DND-41 (cell line): ENCODE measurements at places on chromosomes 16 and 17.

- DNase-seq = peak; percentile 46
These were observed 19.7 kb upstream of the RCVRN start for GRCh38 chr17:9924735-9925191.

DNA sequence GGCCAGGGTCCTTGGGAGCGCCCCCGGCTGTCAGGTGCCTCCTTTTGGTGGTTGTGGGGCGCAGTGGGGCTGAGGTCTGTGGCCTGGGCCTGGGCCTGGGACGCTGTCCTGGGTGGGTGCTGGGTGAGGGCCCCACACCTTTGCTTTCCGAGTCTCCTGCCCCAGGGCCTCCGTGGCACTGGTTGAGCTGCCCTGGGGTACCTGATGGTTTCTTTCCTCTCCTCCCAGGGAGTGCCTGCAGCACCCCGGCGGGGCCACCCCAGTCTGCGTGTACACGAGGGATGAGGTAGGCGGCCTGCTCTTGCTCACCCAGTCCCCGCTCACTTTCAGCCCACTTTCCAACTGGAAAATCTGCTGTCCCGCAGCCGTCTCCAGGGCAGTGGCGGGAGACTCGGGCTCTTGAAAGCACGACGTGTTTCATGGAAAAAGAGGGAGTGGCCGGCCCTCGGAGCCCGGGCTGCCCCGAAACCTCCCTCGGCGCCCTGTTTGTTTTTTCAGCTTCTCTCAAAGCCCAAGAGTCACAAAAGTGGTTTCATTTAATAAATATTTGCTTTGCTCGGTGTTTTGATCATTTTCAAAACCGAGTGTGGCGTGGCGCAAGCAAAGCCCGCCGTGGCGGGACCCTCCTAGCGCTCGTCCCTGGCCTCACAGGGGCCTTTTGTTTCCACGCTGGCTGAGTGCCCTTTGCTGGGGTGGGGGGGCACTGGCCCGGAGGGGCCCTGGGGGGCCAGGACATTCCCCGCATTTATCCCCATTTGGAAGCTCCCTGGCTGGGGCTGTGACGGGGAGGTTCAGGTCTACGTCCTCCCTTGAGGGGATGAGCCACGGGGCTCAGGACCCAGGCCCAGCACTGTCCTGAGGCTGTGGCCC, 17.4 kb downstream of the ASPSCR1 start:
- DNase-seq = no peak

GRCh38 chr17:31856750-31857149, 2.3 kb downstream of the COPRS start:
- DNase-seq = no peak

- no peak for DNase-seq
These were observed 3.4 kb downstream of the DHX58 start for GRCh38 chr17:42109086-42109485.

- no peak for DNase-seq
These were observed 3.1 kb upstream of the BANP start for GRCh38 chr16:87948119-87948545.

GRCh38 chr17:57152967-57153528, 68.0 kb downstream of the AKAP1 start:
- DNase-seq = no peak

- no peak for DNase-seq
These were observed 11.3 kb upstream of the DCAF7 start for GRCh38 chr17:63538693-63539595.

- DNase-seq = peak; percentile 83
These were observed 655 bp downstream of the HIRIP3 start for GRCh38 chr16:29994600-29995323.

- no peak for DNase-seq
These were observed 67.8 kb downstream of the GP2 start for GRCh38 chr16:20259541-20259940.

- no peak for DNase-seq
These were observed 1254.5 kb upstream of the GOT2 start for GRCh38 chr16:59988591-59988990.

- DNase-seq = no peak
These were observed 56.3 kb downstream of the GAN start for GRCh38 chr16:81371106-81371505.

- no peak for DNase-seq
These were observed 231.0 kb downstream of the C16orf95 start for GRCh38 chr16:87086156-87086555.

- DNase-seq = peak; percentile 25
These were observed 16.2 kb downstream of the RPH3AL start for GRCh38 chr17:336110-337021.

DNA sequence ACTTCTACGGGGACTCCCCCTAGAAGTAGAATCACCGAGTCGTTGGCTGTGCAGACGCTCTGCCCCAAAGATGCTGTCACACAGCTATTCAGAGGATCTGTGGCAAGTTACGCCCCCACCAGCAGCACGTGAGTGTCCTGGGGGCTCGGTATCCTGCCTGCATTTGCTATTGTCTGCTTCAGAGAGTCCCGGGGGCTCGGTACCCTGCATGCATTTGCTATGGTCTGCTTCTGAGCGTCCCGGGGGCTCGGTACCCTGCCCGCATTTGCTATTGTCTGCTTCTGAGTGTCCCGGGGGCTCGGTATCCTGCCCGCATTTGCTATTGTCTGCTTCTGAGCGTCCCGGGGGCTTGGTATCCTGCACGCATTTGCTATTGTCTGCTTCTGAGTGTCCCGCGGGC, 23.8 kb upstream of the ZNF469 start:
- no peak for DNase-seq

GRCh38 chr17:43530288-43531081, 15.7 kb downstream of the ETV4 start:
- no peak for DNase-seq

DNA sequence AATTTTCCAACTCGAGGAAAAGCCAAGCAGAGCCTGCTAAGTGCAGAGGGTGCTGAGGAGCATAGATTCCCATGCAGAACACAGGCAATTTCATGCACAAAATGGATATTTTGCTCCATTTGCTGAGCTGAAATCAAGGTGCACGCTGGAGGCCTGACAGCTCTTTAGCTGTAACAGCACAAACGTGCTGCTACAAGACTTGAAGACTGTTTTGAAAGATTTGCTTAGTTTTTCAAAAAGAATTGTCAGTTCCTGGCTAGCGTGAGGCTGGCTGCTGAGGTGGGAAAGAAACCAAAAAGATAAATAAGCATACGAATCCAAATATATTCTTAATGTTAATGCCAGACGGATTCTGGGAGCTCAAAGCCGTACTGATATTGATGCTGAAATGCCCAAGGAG, 309.0 kb upstream of the MAF start:
- no peak for DNase-seq

DNA sequence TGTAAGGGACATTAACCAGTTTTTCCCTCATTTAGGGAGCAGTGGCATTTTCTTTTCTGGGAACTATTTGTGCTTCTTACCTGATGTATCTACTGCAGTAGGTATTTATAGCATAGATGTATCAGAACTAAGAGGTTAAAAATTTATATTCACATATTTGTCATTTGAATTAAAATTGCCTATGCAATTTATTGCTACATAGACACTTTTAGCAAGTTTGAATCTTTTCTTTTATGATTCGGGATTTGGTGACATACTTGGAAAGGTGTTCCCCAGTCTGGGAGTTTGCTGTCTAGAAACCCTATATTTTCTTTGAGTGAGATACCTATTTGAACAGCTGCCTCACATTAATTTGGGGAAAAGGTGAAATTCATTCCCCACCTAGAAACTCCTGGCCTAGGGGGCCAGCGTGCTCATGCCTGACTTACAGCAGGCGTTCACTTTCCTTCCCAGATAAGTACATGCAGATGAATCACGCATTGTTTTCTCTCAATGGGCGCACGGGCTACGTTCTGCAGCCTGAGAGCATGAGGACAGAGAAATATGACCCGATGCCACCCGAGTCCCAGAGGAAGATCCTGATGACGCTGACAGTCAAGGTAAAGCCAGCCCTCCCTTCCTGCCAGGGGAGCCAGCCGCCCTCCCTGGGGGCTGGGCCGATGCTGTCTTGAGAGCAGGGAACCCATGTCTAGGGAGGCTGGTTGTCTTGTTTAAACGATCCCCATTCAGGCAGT, 73.8 kb downstream of the SDR42E1 start:
- DNase-seq = no peak

DNA sequence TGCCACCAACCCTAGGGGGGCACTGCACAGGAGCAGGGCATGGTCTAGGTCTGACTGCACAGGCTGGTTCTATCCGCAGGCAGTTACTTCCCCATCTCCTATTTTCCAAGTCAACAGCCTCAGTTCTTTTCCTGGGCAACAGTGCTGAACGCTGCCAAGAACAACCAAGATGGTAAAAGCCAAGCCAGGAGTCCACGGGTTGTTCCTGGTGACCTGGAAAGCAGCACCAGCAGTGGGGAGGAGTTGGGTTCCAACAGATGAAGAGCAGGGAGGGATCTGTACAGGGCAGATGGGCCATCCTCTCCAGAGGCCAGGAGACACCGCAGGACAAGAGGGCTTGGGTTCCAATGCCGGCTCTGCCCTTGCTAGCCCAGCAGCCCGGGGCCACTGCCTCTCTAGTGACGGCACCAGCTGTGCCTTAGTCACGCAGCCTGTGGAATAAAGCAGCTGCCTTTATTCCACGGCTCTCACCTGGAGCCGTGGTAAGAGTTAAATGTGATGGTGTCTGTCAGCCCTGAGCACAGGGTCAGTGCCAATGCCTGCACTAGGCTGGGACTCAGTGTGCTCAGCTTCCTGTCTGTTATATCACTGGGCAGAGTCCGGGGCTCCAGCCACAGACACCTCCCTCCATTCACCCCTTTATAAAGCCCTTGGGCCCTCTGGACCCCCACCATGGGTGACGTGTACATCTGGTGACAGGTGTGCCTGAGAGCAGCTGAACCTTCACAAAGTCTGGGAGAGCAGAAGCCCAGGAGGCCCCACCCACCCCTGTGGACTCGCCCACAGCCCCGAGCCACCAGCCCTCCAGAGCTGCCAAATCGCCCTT, 44.9 kb downstream of the MARF1 start:
- DNase-seq = no peak
